ENCODE measurements at places on chromosomes 12 and 14.

- no peak for DNase-seq
Observed at GRCh38 chr12:114694436-114695304, 10.7 kb upstream of the TBX3 start.

GRCh38 chr12:68479261-68479895, 131.3 kb upstream of the RAP1B start:
- DNase-seq: no peak

GRCh38 chr12:79883216-79883615, 51.7 kb downstream of the PPP1R12A start:
- DNase-seq: no peak

- no peak for DNase-seq
Observed at GRCh38 chr14:100134586-100134985, 24.9 kb downstream of the DEGS2 start.

DNA sequence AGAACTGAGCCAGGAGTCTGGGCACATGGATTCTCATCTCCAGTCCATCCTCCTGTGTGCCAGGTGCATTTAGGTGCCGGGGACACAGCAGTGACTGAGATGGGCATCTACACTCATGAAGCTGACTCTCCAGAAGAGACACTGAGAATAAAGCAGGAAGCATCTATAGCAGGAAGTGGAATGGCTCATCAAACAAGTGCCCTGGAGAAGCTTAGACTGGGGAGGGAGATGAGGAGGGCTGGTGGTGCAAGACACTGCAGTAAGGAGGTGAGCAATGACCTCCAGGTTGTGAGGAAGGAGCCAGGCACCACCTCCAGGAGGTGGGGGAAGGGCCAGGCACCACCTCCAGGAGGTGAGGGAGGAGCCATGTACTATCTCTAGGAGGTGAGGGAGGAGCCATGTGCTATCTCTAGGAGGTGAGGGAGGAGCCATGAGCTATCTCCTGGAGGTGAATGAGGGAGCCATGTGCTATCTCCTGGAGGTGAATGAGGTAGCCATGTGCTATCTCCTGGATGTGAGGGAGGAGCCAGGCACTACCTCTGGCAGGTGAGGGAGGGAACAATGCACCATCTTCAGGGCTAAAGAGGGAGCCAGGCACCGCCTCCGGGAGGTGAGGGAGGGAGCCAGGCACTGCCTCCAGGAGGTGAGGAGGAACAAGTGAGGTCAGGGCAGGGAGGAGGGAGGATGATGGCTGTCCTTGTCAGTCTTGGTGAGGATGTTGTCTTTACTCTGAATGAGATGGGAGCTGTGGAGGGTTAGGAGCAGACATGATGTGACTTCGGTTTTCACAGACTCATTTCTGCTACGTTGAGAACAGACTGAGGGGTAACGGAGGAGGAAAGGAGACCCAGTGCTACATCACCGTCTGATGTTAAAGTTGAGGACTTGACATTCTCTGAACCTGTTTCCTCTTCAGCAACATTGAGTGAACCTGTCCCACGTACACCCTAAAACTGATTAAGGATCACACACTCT, 961.9 kb upstream of the TMEM132C start:
- DNase-seq: no peak

DNA sequence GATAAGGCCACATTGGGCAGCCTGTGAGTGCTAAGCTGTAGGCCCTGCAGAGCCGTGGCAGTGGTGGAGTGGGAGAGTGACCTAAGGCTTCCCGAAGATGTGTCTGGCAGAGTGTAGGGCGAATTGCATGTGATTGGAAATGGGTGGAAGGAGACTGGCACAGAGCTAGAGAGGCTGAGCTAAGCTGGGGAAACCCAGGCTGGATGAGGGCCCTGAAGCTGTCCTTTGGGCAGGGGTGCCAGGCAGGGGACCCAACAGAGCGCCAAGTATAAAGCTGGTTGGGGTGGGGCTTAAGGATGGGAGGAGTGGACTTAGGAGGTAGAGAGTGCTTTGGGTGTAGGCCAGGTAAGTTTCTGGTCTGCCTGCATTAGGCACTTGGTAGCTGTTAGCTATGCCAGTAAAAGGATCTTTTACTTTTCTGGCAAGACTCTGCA, 47.9 kb downstream of the WDR20 start:
- no peak for DNase-seq

GRCh38 chr12:1872448-1872847, 46.0 kb downstream of the CACNA2D4 start:
- DNase-seq: no peak

GRCh38 chr14:61561657-61562276, 133.5 kb upstream of the HIF1A start:
- DNase-seq: no peak

GRCh38 chr12:117481470-117481869, 120.0 kb upstream of the NOS1 start:
- DNase-seq: no peak

GRCh38 chr14:37021390-37021789, 151.0 kb downstream of the SLC25A21 start:
- no peak for DNase-seq

GRCh38 chr12:62210422-62210821, 49.8 kb upstream of the USP15 start:
- DNase-seq: no peak

GRCh38 chr14:56143025-56143424, 24.8 kb downstream of the PELI2 start:
- no peak for DNase-seq

DNA sequence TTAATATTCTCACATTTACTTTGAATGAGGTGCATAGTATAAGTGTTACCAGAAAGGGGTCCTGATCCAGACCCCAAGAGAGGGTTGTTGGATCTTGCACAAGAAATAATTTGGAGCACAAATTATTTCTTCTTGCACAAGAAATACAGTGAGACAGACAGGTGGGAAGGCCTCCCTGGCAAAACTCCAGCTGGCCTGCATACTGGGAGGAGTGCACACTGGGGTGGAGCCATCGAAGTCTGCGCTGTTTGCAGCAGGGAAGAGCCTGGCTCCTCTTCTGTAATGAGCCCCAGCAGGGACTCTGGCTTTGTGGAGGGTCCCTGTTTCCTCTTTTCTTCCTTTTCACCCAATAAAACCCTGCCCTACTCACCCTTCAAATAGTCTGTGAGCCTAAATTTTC, 141.6 kb downstream of the GLT1D1 start:
- DNase-seq: no peak

GRCh38 chr14:43019826-43020225, 1413.2 kb downstream of the LRFN5 start:
- DNase-seq: no peak

- no peak for DNase-seq
Observed at GRCh38 chr14:87030197-87030596, 962.8 kb downstream of the GALC start.

- no peak for DNase-seq
Observed at GRCh38 chr14:93245764-93246420, 38.8 kb downstream of the UBR7 start.

GRCh38 chr12:68638721-68639395, 28.2 kb downstream of the RAP1B start:
- DNase-seq: no peak

DNA sequence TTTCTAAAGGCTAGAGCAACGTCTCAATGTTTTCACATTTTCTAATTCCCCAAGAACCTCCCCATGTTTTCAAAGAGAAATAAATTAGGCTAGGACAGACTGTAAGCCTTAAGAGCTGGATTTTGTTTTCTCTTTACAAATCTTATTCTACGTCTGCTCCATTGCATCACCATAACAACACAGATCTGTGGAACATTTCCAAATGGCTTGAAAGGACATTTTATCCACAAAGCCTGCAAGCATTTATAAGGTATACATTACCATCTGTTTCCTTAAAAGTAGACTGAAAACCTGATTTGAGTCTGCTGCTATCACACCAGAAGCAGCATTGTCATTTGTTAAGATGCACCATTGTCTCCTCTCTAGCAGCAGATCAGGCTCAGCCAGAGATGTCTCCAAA, 115.3 kb upstream of the PLEKHA5 start:
- no peak for DNase-seq

- no peak for DNase-seq
Observed at GRCh38 chr12:50828886-50829285, 13.8 kb upstream of the TMPRSS12 start.

- DNase-seq: no peak
Observed at GRCh38 chr12:1834186-1834925, 14.0 kb downstream of the LRTM2 start.

- no peak for DNase-seq
Observed at GRCh38 chr12:39620659-39621658, 1.4 kb upstream of the ABCD2 start.

GRCh38 chr14:106134886-106135285, 608.5 kb downstream of the TMEM121 start:
- no peak for DNase-seq

DNA sequence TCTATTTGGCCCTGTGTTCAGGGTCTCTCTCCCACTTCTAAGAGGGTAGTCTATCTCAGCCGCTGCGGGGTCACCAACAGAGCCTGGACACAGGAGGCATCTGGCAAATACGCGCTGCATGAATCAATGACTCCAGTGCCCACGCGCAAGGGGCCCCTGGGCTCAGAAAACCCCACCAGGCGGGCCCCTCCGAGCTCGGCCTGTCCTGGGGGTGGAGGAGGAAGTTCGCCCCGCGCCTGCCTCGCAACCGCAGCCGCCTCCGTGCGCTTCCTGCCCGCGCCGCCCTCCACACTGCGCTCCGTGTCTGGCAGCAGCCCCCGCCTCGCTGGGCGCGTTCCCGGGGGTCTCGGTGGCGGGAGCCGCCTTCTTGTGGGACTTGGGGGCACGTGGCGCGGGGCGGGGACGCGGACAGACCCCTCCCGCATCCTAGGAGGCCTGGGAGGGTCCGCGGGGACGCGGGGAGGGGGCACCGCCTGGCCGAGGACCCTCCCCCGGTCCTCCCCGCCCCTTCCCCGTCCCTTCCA, 811 bp upstream of the FBRSL1 start:
- peak; percentile 22 for DNase-seq

- no peak for DNase-seq
Observed at GRCh38 chr12:30514666-30515065, 181.0 kb downstream of the IPO8 start.

GRCh38 chr12:127459687-127460086, 807.3 kb upstream of the TMEM132C start:
- no peak for DNase-seq

GRCh38 chr12:111369496-111370220, 763 bp upstream of the PHETA1 start:
- DNase-seq: no peak

DNA sequence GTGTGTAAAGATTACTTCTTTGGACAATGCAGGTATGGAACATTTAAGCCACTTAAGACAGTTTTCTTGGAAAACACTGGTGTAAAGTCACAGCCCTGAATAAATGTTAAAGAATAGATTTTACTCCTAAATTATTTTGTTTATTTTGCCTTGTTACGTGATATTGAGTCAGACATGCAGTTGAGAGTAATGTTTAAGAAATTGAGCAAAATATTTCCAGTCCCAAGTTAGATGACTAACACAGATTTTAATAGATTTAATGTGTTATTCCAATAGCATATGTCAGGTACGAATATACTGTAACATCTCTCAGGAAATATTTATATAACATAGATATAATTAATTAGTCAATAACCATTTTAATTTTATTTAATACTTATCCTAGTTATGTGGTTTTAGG, 1361.7 kb downstream of the FSCB start:
- no peak for DNase-seq

GRCh38 chr12:47433876-47434275, 272.0 kb downstream of the RPAP3 start:
- no peak for DNase-seq

All from stimulated activated CD4-positive, alpha-beta T cell treated with anti-CD3 and anti-CD28 coated beads, Interleukin-12 subunit alpha, Interleukin-12 subunit beta, amount 100 ng/mL, for 24 hours (primary cell).